ENCODE measurements at places on chromosomes 2 and 18.
A peak's percentile ranks its signal among the peaks of the same experiment; 100 is the strongest.

GRCh38 chr18:14089781-14090180 lies 42.5 kb downstream of the ZNF519 start:
- DNase-seq: no peak

DNA sequence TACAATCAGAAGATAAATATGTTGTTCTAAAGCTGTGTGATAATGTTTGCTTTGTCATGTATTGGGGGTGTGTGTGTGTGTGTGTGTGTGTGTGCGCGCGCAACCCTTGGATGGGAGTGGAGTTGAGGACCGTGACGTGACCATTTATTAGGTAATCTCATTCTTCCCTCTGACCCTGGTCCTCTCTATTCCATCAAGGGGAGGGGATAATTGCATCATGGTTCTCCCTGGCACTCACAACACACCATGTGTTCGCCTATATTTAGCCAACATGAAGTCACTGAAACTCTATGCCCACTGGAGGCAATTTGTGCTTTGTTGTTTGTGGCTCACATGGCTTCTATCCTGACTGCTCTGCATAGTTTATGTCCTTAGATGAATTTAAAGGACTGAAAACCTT lies 79.8 kb upstream of the LRPPRC start:
- no peak for DNase-seq

- DNase-seq: peak; percentile 11
Measured at GRCh38 chr2:155368934-155369333, 670.4 kb downstream of the KCNJ3 start.

GRCh38 chr2:176002688-176003210 lies 682 bp upstream of the LNPK start:
- DNase-seq: no peak

DNA sequence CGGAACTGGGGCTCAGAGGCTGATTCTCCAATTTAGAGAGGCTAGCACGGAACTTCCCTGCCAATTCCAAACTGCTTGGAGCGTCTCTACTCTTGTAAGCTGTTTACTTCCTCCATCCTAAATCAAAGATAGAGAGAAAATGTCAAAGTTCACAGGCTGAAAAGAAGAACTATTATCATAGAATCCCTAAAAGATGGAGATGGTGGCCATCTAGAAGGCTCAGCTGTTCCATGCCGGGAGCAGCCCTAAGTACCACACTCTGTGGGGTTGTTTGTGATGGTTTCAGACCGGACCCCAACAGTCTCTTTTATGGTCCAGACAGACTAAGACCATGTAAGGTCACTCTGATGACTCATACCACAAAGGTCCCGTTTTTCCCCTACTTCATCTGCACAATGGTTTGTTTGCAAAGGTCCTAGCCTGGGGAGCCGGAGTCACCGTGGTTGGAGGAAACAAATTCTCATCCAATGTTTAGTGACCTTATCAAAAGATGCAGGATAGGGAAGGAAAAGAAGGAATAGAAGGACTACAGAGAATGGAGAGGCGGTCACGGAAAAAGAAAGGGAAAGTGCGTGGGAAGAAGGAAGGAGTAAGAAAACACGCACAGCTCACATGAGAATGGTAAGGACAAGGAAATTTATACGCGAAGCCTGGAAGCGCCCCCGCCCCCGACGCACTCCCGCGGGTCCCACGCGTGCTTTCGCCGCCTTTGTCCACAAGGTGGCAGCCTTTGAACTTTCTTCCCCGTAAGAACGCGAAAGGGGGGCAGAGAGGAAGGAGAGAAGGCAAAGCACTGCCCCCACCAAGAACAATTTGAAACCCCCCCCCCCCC lies 453 bp upstream of the ANTXR1 start:
- DNase-seq: peak; percentile 40

GRCh38 chr2:232477751-232478510 lies 9.7 kb downstream of the ECEL1 start:
- DNase-seq: no peak
